ENCODE measurements at places on chromosomes 16 and 17.

GRCh38 chr16:49524216-49524946 is 150.8 kb downstream of the C16orf78 start:
- no peaks in the 10 kb centered on the region for H3K36me3 ChIP-seq
- peaks cover 1% of the 10 kb centered on the region for H3K4me1 ChIP-seq
- H3K27ac ChIP-seq: no peak overlapping the region
- H3K27me3 ChIP-seq: peaks cover 2% of the 10 kb centered on the region
- no peak for DNase-seq
- H3K4me3 ChIP-seq: no peak overlapping the region

GRCh38 chr16:1871974-1872635 is at the start of gene MEIOB:
MEIOB (minus strand) TSS chr16:1872164; CDS start chr16:1868175, 3,989 bp downstream.
- H3K27ac ChIP-seq: no peak within 1 kb of the TSS
- DNase-seq: peak; percentile 15
- peaks cover 15% of the 10 kb centered on the region for H3K27me3 ChIP-seq
- H3K4me3 ChIP-seq: peak within 1 kb of the TSS; percentile 69
- no peaks in the 10 kb centered on the region for H3K4me1 ChIP-seq
- no peaks in the 10 kb centered on the region for H3K36me3 ChIP-seq

DNA sequence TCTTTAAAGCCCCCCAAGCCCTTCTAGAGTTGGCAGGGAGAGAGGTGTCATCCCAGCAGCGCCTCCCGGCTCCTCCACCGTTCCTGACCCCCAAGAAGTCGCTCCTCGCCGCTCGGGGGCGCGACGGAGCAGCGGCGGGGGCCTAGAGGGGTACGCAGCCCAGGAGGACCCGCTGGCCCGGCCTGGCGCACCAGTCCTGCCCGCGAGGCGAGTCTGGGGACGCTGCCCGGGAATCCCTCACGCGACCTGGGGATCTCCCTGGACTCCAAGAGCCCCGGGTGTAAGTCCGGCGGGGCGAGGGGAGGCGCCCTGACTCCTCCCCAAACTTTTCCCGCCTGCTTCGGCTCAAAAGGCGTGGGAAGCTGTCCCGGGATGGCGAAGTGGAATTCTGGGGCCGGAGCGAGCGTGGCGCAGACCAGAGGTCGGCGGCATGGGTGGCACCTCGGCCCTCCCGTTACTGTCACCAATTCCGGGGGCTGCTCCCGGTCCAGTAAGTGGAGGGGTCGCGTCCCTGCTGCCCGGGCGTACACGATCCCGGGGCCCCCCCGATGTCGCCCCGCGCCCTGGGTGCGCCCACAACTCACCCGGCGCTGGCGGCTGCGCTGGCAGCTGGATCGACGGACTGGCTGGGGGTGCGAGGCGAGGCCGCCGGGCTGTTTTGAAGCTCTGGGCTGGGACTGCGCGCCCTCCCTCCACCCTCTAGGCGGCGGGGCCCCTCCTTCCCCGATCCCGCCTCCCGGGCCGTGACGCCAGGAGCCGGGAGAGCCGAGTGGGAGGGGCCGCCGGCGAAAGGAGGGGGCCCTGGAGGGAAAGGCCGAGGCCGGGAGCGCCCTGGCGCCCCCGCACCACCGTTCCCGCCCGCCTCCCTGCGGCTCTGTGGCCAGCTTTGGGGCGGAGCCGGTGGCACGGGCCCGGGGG is at the start of gene EMP2:
Gene EMP2 (minus strand): TSS at position 634 of the 918 bp plus-strand sequence. CDS start 32,981 bp downstream, outside the sequence.
- no peak within 1 kb of the TSS for H3K4me3 ChIP-seq
- peaks cover 40% of the 10 kb centered on the region for H3K27me3 ChIP-seq
- DNase-seq: no peak

DNA sequence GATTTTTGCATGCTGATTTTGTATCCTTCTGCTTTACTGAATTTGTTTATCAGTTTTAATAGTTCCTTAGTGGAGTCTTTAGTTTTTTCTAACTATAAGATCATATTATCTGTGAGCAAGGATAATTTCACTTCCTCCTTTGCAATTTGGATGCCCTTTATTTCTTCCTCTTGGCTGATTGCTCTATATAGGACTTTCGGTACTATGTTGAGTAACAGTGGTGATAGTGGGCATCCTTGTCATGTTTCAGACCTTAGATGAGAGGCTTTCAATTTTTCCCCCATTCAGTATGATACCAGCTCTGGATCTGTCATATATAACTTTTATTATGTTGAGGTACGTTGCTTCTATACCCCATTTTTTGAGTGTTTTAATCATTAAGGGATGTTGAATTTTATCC is 224.5 kb upstream of the CNTNAP4 start:
- H3K4me3 ChIP-seq: no peak overlapping the region
- H3K27me3 ChIP-seq: no peaks in the 10 kb centered on the region
- no peak overlapping the region for H3K27ac ChIP-seq
- H3K4me1 ChIP-seq: no peaks in the 10 kb centered on the region

Data from activated T-helper 2 cell treated with anti-CD3 and anti-CD28 coated beads, Interferon-gamma antibody, Interleukin-2, Interleukin-4, amounts not matched to agents 10 μg/mL and 5 μg/mL and 100 μg/mL, durations not matched to agents 14 hours and 24 hours and 36 hours (primary cell).